ENCODE measurements at places on chromosomes 6 and 20.

DNA sequence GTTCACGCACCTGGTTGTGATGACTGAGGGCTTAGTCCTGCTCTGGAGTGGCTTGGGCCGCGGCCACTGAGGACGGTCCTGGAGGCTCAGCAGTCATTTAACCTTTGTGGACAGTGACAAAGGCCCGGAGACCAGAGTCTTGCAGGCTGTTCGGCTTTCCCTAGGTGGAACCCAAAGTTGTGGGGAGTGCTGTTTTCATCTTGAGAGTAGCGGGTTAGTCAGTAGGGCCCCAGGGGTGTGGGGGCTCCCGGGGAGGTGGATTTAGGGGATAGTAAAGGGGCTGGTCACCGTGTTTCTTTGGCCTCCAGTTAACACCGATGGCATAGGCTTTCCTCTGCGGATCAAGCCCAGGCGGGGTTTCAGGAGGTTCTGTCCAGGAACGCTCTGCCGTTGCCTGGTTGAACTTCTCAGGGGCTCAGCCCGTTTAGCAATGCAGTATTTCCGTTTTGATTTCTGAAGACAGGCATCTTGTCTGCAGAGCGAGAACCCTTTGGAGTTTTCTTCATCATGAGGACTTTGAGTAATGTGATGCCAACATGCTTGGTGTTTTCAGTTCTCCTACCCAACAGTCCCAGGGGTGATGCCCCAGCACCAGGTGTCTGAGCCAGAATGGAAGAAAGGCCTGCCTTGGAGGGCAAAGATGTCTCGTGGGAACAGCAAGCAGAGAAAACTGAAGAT, 31.8 kb downstream of the ZNF831 start:
- DNase-seq = no peak

DNA sequence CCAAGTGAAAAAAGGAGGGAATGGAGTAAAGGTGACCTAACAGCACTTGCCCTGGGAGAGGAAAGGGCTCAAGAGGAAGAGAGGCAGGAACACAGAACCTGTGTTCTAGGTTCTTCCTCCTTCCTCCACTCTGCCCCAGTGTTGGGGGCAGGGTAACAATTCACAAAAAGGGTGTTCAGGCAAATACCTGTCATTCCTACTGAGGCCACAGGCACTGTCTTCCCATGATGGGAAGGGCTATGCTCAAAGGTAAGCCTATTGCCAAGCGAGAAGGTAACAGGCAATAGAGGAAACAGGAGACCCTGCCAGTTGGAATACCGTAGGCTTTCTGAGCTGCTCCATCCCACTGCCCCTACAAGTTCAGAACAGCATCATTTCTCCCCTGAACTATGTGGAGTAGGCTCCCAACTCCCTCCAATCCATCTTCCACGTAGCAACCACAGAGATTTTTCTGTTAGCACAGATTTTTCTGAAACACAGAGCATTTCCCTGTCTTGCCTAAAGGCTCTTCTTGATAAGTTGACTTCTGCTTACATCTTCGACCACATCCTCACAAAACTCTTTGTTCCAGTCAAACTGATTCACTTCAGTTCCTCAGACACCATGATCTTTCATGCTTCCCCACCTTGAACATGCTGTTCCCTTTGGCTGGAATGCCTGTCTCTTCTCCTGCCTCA, 2.7 kb downstream of the AGPAT1 start:
- no peak for DNase-seq

DNA sequence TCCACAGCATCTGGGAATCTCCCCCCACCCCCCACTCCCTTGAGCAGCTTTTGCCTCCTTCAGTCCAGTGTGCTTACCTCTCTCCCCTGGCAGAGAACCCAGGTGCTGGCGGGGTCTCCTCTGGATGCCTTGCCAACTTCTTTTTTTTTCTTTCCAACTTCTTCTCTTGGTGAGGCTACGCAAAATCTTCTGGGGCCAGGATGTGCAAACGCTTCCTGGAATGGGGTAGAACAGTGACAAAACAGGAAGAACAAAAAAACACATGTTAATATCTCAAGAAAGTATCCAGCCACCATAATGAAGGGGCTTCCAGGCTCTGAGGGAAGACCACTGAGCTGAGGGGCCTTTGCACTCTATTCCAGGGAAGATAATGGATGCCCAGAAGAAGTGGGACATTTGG, 53.9 kb upstream of the DDR1 start:
- DNase-seq = no peak

GRCh38 chr20:22383156-22383555, 201.2 kb downstream of the FOXA2 start:
- peak; percentile 40 for DNase-seq

- no peak for DNase-seq
These were observed 535 bp downstream of the NKAIN2 start for GRCh38 chr6:123804014-123804786.

DNA sequence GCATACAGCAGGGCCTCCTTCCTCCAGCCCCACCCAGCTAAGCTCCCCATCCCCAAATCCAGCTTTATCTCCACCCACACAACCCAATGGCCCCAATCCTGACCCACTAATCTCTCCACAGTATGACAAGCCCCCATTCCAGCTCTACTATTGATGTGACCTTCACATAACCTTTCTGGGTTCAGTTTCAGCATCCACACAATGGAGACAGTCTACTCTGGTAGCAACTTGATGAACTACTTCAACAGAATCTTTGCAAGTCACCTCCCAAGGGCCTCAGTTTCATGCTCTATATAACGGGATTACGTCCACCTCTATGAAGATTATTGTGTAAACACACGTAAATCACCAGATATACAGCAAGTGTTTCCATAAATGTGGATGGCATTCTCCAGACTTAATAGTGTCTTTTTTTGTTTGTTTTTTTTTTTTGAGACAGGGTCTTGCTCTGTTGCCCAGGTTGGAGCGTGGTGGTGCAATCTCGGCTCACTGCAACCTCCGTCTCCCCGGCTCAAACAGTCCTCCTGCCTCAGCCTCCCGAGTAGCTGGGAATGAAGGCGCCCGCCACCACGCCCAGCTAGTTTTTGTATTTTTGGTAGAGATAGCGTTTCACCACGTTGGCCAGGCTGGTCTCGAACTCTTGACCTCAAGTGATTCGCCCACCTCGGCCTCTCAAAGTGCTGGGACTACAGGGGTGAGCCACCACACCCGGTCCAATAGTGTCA, 1.4 kb downstream of the AHCY start:
- no peak for DNase-seq

- peak; percentile 70 for DNase-seq
These were observed 13.9 kb upstream of the IPCEF1 start for GRCh38 chr6:154370545-154370944.

DNA sequence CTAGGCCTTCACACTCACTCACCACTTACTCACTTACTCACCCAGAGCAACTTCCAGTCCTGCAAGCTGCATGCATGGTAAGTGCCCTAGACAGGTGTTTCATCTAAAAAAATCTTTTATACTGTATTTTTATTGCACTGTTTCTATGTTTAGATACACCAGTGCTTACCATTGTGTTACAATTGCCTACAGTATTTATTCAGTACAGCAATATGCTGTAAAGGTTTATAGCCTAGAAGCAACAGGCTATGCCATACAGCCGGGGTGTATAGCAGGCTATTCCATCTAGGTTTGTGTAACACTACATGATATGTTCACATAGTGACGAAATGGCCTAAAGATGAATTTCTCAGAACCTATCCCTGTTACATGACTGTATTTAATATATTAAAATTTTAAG, 37.1 kb upstream of the KCNK5 start:
- DNase-seq = no peak

GRCh38 chr6:74431873-74432580, 736.0 kb downstream of the CD109 start:
- DNase-seq = no peak

DNA sequence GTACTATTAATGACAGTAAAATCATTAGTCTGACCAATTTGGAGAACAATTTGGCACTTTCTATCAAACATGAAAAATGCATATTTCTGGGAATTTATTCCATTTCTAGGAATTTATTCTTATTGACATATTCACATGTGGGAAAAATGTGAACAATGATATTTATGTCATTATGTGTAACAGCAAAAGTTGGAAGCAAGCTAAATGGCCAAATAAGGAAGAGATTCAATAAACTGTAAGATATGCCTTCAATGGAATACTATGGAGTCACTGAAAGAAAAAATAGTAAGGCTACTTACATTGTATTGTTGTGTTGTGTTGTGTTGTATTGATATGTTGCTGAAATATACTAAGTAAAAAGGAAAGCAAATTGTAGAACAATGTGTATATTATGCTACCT, 100.5 kb upstream of the EDN1 start:
- DNase-seq = peak; percentile 85

- DNase-seq = peak; percentile 51
These were observed 528.2 kb upstream of the MARCKS start for GRCh38 chr6:113328886-113329381.

DNA sequence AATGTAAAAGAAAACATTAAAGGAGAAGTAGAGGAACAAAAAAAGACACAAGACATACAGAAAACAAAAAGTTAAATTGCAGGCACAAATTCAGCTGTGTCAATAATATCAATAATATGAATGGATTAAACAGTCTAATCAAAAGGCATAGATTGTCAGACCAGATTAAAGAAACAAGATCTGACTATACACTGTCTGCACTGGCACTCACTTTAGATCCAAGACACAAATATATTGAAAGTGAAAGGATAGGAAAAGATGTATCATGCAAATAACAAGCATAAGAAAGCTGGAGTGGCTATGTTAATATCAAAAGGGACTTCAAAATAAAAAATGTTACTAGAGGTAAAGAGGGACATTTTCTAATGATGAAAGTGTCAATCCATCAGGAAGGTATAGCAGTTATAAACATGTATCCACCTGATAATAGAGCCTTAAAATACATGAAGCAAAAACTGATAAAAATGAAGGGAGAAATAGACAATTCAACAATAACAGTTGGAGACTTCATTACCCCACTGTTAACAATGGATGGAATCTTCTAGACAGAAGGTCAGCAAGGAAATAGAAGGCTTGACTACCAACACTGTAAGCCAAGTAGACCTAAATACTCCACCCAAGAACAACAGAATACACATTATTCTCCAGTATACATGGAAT, 89.7 kb downstream of the HIVEP1 start:
- no peak for DNase-seq

DNA sequence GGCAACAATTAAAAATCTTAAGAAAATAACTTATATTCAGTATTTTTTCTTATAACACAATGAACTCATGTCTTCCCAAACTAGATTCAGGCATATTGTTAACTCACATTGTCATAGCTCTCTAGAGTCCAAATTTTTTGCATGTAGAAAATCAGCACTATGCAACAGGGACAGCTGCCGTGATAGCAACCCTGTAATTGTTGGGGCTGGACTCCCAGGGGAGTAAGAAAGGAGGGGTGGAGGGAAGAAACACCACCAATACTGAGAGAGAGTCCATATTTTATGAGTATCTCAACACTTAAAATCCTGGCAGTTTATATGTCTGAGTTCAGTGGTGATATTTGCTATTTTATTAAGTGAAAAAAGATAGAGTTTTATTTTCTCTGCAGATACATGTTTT, 89.6 kb upstream of the HS3ST5 start:
- peak; percentile 2 for DNase-seq

DNA sequence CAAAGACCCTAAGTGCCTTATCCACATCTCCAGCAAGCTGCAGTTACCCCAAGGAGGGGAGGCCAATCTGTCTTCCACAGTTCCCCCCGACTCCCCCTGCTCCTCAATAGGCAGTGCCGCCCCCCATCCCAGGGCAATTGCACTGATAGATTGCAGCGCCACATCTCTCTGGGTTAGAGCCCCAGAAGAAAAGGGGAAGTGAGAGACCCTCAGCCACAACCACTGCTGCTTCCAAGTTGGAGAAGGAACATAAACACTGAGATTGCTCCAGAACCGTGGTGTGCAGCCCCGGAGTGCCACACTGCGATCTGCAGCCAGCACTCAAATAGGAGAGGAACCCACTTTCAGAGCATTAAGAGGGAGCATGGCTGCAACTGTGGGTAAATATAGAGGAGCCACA, 101.5 kb downstream of the RWDD2A start:
- DNase-seq = no peak

- DNase-seq = no peak
These were observed 22.2 kb downstream of the XRN2 start for GRCh38 chr20:21325296-21325695.

DNA sequence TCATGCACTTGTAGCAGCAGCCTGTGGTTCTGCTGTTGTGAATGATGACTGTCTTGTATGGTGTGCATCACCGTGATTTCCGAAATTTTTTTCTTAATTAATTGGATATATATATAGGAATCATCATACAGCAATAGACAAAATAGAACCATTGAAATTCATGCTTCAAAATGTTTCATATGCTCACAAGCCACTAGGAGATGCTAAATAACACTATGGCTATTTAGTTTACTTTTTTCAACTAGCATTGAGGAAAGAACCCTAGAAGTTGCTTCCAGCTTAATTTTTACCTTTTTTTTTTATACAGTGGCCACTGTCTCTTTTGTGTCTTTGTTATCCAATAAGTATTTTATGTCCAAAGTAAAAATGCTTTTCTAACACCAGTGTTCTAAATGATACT, 485.4 kb downstream of the CDKAL1 start:
- DNase-seq = no peak

GRCh38 chr20:6940048-6940447, 172.6 kb downstream of the BMP2 start:
- peak; percentile 11 for DNase-seq

DNA sequence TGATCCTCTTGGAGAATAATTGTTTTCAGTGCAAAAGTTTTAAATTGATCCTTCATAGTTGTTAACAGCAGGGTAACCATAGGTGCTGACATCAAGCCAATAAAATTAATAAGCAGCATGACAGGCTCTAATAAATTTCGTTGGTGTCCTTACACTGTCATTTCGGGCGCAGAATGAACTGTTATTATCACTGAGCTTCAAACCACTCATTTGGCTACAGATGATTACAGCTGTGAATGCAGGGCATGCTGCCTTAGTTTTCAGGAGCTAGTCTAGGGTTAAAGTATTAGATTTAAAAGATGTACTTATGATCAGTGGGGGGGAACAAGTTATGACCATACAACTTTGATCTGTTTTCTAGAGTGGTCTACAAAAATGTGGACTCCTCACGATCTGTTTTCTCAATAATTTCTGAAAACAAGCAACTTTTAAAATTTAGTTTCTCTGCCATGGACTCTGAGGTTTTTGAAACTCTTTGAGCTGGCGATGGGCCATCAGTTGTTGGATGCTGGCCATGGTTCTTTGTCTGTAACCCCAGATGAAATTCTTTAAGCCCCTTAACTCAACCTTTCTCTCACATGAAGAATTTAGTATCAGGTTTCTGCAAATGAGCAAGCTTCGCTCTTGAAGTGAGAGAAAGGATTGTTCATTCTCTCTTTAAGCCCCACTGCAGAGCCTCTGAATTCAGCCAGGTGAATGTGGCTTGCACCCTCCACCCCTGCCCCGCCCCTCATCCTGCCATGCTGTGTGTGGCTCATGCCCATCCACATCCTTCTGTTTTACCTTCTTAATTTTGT, 99.1 kb upstream of the MTHFD1L start:
- DNase-seq = peak; percentile 21

DNA sequence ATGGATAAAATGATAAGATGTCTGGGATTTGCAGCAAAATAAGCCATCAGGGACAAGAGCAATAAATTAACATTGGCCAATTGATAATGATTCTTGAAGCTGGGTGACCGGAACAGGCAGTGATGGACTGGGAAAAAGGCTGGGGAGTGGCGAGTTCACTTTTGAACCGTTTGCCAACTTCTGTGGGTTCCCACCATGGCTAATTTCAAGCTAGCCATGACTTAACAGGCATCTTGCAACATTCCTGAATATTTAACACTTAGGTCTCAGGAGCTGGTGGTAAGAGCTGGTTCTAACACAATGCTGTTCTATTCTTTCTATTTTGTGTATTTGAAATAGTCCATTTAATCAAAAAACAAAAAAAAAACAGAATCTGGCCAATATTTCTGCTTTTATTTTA, 37.6 kb upstream of the CD83 start:
- DNase-seq = no peak

- no peak for DNase-seq
These were observed 11.3 kb upstream of the DSN1 start for GRCh38 chr20:36784900-36785299.
